ENCODE measurements at places on chromosomes 2 and 18.

DNA sequence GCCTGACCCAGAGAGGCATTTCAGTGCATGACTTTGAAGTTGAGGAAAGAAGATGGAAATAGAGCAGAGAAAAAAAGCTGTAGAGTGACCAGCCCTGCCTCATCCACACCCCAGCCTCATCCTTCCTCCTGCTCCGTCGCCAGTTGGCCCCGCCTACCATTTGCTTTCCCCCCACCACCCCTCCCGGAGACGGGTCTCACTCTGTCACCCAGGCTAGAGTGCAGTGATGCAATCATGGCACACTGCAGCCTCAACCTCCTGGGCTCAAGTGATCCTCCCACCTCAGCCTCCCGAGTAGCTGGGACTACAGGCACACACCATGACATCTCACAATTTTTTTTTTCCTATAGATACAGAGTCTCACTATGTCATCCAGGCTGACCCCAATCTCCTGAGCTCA is 200.8 kb downstream of the EPHA4 start:
- DNase-seq = no peak

- DNase-seq = peak; percentile 8
Observed at GRCh38 chr18:51110073-51110797, 80.2 kb downstream of the SMAD4 start.

GRCh38 chr18:43422518-43422917 is 145.2 kb upstream of the SYT4 start:
- peak; percentile 5 for DNase-seq

- DNase-seq = peak; percentile 61
Observed at GRCh38 chr2:130759906-130760753, 4.8 kb downstream of the AMER3 start.

DNA sequence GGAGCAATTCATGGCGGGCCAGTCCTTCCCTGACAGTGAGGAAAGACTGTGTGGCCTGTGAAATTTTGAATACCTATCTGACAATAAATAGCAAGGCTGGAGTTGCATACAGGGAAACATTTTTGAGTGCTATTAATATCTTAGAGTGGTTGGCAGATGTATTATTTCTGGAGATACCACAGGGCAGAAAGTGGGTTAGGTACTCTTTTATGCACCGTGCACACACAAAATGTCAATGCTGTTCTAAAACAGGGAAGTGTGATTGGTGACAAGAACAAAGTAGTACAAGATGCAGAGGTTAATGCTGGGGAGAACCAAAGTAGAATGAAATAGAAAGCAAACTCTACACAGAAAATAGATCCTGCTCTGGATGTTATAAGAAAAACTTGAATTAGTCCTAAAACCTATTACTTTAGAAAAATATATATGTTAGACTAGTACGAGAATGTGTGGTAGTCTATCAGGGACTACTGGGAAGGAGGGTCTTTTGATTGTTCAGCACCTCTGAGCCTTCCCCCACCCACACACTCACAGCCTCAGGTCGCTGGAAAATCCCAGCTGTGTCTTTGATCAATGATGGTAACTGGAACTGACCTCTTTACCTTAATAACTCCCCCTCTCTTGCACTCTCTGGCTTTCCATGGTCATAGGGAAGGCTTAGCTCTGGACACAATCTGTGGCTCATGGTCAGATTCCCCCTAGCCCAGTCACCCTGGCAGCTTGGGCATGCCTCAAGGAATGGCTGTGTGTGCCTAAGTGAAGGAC is 58.2 kb downstream of the SERPINB8 start:
- DNase-seq = no peak

GRCh38 chr2:124131276-124131675 is 106.2 kb downstream of the CNTNAP5 start:
- no peak for DNase-seq

DNA sequence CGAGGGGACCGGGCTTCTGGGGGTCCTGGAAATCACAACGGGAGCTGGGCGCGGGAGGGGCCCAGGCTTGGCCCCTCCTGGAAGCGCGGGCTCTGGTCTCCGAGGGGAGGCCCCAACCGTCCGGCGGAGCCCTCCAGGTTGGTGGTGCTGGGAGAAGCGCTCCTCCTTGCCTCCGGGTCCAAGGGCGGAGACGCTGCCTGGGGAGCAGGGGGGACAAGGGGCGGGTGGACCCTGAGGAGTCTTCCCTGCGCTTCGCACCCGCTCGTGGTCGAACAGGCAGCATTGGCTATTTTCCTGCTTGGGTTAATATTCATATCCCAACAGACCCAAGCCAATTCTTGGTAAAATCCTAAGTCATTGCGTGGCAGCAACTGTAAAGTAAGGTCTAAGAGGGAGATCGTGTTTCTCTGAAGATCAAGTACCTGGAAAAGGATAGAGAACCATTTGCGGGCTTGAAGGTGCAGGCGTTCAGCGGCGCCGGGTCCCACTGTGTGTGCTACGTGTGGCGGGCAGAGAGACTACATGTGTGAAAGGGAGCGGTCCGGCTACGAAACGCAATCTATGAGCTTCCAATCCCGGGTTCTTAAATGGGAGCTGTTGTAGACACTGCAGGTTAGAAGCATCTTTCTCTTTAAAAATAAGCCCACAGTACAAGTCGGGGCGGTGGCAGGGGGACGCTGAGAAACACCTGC is 805 bp downstream of the CIDEA start:
- DNase-seq = no peak

DNA sequence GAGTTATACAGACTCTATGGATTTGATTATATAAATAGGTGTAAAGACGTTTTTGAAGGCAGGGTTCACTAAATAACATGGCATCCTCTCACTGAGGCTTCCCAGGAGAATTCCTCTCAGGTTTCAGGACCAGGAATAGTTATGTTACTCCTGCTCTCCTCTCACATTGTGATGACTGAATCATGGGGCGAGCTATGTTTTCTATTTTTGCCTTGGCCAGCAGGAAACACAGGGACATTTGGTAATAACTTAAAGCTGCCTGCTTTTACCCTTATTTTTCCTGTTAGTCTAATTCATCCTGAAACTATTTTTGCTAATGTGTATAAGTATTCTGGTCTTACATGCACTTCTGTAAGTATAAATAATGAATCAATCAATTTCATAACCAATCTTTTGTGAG is 115.3 kb upstream of the ITGB6 start:
- DNase-seq = no peak

GRCh38 chr2:139142252-139142880 is 362.2 kb upstream of the NXPH2 start:
- no peak for DNase-seq
